Effector CD8-positive, alpha-beta T cell (primary cell): ENCODE measurements at places on chromosomes 16 and 17.

GRCh38 chr17:29742210-29742513 lies 119.5 kb upstream of the CORO6 start:
- DNase-seq: no peak

GRCh38 chr17:10336393-10336792 lies 36.4 kb downstream of the MYH13 start:
- no peak for DNase-seq

DNA sequence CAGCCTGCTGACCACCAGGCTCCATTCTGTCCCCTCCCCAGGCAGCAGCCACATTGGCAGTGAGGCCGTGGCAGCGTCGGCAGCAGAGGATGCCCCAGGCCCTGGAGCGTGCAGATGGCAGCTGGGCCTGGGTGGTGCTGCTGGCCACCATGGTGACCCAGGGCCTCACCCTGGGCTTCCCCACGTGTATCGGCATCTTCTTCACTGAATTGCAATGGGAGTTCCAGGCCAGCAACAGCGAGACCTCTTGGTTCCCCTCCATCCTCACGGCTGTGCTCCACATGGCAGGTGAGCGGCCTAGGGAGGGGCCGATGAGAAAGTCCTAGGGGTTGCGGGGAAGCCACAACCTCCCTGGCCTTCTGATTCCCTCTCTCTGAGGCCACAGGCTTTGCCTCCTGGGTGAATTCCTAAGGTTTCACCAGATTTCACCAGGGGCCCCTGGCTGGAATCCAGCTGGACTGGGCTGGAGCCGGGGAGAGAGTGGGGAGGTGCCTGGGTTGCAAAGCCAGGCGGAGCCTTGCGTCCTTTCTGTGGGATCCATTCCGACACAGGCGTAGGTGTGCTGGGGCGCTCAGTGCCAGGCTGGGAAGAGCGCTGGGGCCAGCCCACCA lies 5.9 kb downstream of the SLC16A5 start:
- no peak for DNase-seq

- no peak for DNase-seq
Measured at GRCh38 chr17:66283296-66283934, 19.0 kb upstream of the PRKCA start.

DNA sequence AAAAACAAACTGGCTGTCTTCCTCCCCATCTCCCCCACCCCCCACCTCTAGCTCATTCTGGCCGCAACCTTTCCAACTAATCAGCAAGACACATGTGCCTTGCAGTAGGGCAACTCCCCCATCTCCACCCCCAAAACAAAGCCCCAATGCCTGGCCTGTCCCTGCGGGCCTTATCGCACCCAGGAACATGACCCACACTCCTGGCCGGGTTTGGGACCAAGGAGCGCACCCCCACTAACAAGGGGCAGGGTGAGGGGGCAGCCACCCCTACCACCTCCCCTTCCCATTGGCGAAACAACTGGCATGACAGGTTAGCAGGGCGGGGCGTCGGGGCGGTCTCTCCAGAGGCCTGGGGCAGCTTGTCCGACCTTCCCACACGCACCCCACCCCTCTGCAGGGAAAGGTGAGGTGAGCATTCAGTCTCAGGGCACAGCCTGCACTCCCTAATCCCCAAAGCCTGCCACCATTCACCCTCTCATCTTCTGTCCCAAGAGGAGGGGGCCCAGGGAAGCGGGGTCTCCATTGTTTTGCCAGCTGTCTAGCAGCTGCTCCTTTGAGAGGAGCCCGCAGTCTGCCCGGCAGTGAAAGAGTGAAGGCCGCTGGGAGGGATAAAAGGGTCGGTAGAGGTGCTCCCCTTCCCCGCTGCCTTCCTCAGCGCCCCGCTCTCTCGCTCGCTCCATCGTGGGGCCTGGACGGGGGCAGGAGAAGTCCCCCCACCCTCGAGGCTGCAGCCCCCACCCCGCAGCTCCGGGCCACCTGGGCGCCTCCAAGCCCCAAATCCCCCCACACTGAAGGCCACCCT lies 765 bp downstream of the MYO18A start:
- no peak for DNase-seq

GRCh38 chr16:48318630-48319029 lies 66.6 kb downstream of the SIAH1 start:
- DNase-seq: no peak

DNA sequence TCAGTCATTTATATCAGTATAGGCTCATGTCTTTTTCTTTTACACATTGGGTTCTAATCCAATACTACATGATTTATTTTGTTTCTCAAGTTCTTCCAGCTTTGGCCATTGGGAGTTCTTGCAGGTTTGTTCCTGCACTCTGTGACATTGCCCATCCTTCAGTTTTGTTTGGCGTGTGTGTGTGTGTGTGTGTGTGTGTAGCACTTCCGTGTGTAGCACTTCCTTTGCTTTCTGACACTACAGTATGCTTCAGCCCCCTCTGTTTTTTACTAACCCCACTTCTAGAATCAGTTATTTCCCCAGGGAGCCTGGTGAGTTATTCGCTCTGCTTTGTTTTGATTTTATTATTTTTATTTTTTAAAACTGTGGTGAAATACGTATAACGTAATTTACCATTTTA lies 75.6 kb upstream of the LGALS9 start:
- no peak for DNase-seq

- DNase-seq: peak; percentile 80
Measured at GRCh38 chr17:80575057-80575875, 30.6 kb downstream of the RPTOR start.

DNA sequence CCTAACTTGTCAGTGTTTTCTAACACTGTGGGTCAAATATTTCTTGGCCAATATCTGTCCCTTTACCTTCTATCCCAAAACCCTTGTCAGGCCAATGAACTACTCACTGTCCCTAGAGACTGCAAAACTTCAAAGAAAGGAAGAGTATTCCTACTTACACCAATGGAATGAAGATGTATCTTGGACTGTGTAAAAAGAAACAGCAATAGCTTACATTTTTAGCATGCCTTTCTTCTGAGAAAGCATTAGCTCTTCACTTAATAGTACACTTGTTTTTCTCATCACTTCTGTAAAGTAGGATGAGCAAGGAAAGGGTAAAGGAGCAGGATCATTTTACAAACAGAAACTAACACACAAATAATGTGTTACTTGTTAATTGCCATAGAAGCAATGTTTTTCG lies 73.9 kb downstream of the STH start:
- no peak for DNase-seq

DNA sequence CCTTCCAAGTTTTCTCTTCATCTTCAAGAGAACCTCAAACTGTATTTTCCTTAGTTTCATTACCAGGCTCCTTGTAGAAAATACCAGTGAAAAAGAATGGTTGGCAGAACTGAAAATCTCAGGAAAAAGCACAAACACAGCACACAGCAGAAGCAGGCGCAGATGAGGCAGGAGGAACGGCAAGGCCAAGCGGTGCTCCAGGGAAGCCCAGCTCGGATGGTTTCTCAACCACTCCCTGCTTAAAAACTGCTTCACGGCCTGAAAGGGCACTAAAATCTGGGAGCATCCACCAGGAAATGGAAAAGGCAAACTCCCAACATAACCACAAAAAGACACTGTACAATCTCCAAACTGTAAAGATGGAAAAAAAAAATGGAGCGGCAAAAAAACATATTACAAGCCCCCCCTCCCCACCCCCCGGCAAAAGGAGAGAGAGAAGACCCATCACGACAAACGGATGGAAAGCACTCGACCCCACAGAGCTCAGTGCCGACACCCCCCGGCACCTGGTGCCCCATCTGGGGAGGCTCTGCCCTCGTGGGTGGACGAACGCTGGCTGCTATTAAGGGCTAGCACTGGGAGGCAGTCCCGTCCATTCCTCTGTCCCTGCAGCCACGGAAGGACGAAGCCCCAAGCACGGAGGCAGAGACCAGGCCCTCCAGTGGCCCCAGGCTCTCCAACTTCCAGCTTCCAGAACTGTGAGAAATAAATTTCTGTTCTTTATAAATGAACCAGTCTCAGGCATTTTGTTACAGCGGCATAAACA lies 127.5 kb downstream of the ZNF778 start:
- DNase-seq: no peak

DNA sequence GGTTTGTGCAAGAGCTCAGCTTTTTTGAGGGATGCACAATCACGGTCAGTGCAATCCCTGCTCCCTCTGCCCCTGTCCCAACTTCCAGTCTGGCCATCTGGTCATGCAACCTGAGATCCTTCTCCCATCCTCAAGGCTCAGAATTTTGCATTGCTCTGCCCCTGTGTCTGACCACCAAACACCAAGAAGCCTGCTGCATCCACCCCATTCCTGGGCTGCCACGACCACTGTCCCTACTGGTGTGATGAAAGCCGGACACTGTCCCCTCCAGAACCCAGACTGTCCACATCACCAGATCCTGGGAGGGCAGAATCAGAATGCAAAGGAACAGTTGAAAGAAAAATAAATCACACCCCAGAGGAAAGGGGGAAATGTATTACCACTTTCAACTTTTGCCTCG lies 231.0 kb downstream of the C16orf78 start:
- no peak for DNase-seq

- no peak for DNase-seq
Measured at GRCh38 chr16:27819356-27819755, 244.2 kb downstream of the GSG1L start.

DNA sequence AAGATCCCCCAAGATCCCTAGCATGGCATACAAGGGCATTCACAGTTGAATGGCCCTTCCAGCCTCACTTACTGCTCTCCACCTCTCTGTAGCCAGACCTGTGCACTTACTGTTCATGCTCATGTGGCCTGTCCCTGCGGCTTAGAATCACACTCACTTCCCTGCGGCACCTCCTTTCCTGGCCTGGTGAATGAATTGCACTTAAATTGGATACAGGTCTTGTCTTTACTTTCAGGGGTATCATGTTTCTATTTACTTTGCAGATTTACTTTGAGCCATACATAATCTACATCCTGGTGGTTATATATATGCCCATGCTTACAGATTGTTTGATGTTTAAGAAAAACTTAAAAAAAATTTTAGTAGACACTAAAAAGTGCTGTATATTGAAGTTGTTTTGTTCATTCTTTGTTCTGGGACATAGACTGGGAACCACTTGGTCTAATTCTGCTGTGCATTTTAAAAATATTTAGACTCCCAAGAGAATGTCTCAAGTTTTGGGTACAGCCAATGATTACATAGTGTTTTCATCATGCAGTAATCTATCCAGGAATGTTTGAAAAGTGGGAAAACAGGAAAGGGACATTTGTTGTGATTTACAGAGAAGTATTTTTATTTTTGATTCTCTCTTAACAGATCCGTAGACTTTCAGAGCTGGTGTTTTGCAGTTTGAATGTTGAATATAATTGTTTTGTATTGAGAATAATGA lies 63.9 kb downstream of the NUP88 start:
- DNase-seq: no peak

GRCh38 chr17:57605675-57606105 lies 139.4 kb downstream of the CCDC182 start:
- no peak for DNase-seq

DNA sequence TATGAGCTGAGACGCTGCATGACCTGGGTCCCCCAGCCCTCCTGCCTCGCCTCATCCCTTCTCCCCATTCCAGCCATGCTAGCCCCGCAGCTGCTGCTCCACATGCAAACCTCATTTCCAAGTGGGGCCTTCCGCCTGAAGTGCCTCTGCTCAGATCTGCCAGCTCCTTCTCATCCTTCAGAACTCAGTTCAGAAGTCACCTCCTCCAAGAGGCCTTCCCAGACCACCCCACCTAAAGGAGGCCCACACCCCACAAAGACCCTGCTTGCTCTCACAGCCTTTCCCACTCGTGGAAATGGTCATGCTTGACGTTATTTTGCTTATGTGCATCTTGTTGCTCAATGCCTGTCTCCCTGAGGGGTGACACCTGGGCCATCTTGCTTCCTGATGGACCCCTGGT lies 58.7 kb downstream of the RMI2 start:
- no peak for DNase-seq

- no peak for DNase-seq
Measured at GRCh38 chr17:21460358-21460757, 84.2 kb downstream of the KCNJ12 start.

DNA sequence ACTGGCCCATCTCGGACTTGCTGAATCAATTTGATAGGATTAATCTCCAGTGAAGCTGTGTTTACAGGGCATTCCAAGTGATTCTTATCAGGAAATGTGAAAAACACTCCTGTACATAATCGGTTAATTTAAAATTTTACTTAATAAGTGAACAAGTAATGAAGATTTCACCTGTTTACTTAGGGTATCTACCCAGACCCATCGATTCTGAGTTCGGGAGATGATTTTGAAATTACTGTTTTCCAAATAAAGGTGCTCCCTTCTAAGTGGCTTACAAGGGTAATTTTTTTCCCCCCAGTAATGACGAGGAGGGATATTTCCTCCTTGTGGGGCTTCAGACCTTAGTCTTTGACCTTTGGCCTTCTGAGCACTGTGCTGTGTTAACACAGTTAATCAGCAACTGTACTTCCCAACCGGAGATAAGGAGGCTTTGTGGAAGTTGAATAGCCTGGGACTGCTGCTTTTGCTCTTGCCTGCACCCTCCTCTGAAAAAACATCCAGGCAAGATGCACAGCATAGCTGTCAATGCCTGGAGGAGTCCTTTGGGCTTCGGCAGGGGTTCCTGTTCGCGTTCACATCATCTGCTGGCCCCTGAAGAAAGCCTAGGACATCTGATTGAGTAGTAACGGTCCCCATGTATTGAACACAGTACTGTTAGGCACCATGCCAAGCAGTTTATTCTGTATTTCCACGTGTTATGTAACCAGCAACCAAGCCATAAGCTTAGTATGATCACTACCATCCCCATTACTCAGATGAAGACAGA lies 1.8 kb downstream of the FAHD1 start:
- DNase-seq: no peak

DNA sequence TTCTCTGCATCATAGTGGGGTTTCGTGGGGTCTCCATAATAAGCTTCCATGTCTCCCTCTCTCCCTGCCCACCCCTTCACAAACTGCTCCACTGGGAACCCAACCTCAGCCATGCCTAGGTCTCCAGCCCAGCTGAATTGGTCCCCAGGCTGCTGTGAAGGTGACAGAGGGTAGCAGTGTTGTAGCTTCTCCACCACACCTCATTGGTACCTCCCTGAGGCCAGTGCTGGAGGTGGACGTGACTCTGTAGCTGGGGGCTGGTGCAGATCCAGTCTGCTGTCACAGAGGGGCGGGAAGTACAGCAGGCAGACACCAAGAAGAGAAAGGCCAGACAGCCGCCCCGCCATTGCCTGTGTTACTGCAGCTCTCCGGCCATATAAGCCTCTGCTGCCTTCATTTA lies 82.1 kb downstream of the OR1D5 start:
- no peak for DNase-seq

- no peak for DNase-seq
Measured at GRCh38 chr16:49854188-49854795, 1.6 kb downstream of the ZNF423 start.

DNA sequence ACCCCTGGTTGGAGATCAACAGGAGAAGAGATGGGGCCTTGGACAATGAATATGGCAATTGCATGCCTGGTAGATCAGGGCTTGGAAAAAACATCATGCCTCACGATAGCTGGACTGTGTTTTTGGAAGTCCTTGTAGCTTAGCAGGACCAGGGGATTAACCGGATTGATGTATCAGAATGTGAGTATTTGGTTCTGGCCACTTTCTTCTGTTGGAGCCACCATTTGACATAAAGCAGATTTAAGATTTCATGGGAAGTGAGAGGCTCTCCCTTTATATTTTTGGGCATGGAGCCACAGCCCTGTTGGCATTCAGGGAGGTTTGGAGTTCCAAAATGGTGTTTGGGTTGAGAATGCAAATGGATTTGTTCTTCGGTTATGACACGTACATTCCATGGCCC lies 424.7 kb upstream of the MAF start:
- DNase-seq: no peak

- DNase-seq: no peak
Measured at GRCh38 chr16:22671301-22672076, 142.5 kb upstream of the HS3ST2 start.
